SJSA1 (cell line): ENCODE measurements at places on chromosomes 2 and 18. TPM values are rescaled to one million over a fixed set of nuclear protein-coding genes. Genes with fewer than 3 reads are reported as not detected.
A peak's percentile ranks its signal among the peaks of the same experiment; 100 is the strongest.

- no peak overlapping the region for H3K4me3 ChIP-seq
- peak overlapping the region; percentile 92 for H3K27ac ChIP-seq
- no peaks in the 10 kb centered on the region for H3K27me3 ChIP-seq
- H3K36me3 ChIP-seq, result peaks cover 39% of the 10 kb centered on the region
Observed at GRCh38 chr2:36371070-36371874, 15.7 kb downstream of the CRIM1 start.

DNA sequence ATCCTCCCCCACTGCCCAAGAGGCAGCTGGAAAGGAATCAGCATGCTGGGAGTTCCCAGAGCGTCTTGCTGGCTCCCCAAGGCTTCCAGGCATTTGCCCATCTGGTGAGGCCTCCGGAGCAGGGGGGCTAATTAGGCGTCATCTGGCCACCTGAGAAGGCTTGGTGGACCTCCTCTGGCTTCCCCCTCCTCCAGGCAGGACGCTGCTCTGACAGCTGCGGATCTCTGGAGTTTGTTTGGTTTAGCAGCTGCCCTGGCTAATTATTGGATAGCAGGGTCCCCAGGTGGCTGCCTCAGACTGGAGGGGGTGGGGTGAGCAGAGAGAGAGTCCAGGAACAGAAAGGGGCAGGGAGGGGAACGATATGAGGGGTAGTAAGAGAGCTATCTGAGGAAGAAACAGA lies 425.2 kb upstream of the MEX3C start:
- H3K27ac ChIP-seq, result no peak overlapping the region
- H3K27me3 ChIP-seq, result no peaks in the 10 kb centered on the region
- DNase-seq, result no peak
- H3K4me1 ChIP-seq, result no peaks in the 10 kb centered on the region

- no peaks in the 10 kb centered on the region for H3K36me3 ChIP-seq
- H3K27me3 ChIP-seq, result no peaks in the 10 kb centered on the region
- no peak for DNase-seq
Observed at GRCh38 chr2:10235909-10236550, 66.7 kb upstream of the HPCAL1 start.

GRCh38 chr2:236706288-236706687 lies 136.7 kb downstream of the ACKR3 start:
- no peak overlapping the region for H3K4me3 ChIP-seq
- no peaks in the 10 kb centered on the region for H3K27me3 ChIP-seq
- H3K36me3 ChIP-seq, result no peaks in the 10 kb centered on the region
- DNase-seq, result no peak
- H3K27ac ChIP-seq, result no peak overlapping the region

DNA sequence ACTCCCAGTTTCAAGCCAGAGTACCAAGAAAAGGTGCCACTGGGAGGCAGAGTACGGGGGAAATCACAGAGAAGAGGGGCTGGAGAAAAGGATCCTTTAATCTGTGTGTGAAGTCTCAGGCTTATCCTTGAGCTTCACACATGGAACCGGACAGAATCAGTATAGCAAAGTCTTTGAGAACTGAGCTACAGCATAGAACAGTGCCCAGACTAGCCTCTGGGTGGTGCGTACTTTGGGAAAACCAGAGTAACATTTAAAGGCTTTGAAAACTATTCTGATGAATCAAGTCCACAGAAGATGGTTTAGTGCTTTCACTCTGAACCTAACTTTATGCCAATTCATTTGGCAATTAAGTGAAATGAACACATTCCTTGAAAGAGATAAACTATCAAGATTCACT lies 83.1 kb downstream of the BABAM2 start:
- H3K4me1 ChIP-seq, result peaks cover 12% of the 10 kb centered on the region
- no peaks in the 10 kb centered on the region for H3K36me3 ChIP-seq
- H3K27ac ChIP-seq, result no peak overlapping the region
- no peaks in the 10 kb centered on the region for H3K27me3 ChIP-seq
- H3K4me3 ChIP-seq, result no peak overlapping the region

GRCh38 chr18:9068346-9068745 lies 34.2 kb upstream of the NDUFV2 start:
- no peak for DNase-seq
- H3K4me3 ChIP-seq, result no peak overlapping the region
- H3K4me1 ChIP-seq, result no peaks in the 10 kb centered on the region
- H3K27ac ChIP-seq, result no peak overlapping the region

DNA sequence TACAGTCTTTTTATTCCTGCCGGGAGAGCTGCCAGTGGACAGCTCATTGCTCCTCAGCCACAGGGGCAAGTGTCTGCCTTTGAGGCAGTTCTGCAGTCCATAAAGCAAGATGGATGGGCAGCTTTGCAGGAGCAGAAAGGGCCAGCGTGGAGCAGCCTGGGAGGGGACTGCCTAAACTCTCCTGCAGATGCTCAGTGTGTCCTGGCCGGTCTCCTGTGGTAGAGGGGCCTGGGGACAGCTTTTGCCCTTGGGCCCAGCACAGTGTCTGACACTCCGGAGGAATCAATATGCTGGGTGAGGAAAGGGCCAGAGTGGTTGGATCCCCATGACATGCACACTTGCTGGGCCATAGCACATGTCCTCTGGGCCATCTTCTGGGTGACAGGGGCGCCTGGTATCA lies 65.7 kb upstream of the DAPL1 start:
- H3K4me3 ChIP-seq, result no peak overlapping the region
- peaks cover 4% of the 10 kb centered on the region for H3K4me1 ChIP-seq
- no peaks in the 10 kb centered on the region for H3K27me3 ChIP-seq

DNA sequence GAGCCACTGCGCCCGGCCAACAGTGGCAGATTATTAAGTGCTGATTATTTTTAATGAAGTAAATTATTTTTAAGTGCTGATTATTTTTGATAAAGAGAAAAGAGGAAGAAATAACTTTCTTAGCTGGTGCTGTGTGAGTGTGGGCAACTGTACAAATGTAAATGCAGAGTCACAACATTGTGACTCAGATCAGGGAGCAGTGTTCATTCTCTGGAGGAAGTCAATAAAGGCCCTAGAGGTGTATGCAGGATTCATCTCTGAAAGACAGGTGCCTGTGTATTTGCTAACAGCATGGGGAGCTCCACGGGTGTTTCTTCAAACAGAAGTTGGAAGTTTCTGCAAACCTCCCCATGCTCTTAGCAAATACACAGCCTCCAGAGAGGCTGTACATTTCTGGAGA lies 6.2 kb downstream of the KRTCAP3 start:
- H3K27ac ChIP-seq, result no peak overlapping the region
- peaks cover 37% of the 10 kb centered on the region for H3K36me3 ChIP-seq
- no peaks in the 10 kb centered on the region for H3K4me1 ChIP-seq
- no peaks in the 10 kb centered on the region for H3K27me3 ChIP-seq

Gene ARHGEF33
- total RNA-seq, result not detected in 2 replicates

Gene FAM161A
- total RNA-seq, result 1.3 and 2.5 TPM in 2 replicates

Gene FKBP1B
- 15.1 and 18.2 TPM in 2 replicates for total RNA-seq

Gene ASNSD1
- 58.3 and 62.4 TPM in 2 replicates for total RNA-seq
